ENCODE measurements at places on chromosomes 16 and 17.

- H3K36me3 ChIP-seq, result no peaks in the 10 kb centered on the region
- H3K4me1 ChIP-seq, result peaks cover 21% of the 10 kb centered on the region
- H3K27ac ChIP-seq, result no peak overlapping the region
- H3K4me3 ChIP-seq, result no peak overlapping the region
Measured at GRCh38 chr17:1730326-1731193, 6.1 kb downstream of the WDR81 start.

DNA sequence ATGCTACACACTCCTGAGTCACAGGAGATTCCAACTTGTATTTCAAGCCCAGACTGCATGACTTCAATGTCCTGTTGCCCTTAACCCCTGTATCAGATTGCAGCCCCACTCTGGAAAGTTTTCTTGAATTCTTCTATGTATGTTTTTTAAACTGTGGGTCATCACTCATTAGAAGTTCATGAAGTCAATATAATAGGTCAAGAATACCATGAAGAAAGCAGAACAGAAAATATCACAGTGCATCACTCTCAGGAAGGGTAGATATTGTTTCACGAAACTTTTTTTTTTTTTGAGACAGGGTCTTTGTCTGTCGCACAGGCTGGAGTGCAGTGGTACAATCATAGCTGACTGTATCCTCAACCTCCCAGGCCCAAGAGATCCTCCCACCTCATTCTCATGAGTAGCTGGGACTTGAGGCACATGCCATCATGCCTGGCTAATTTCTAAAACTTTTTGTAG is 20.5 kb downstream of the PRKCB start:
- no peak overlapping the region for H3K4me3 ChIP-seq
- no peaks in the 10 kb centered on the region for H3K27me3 ChIP-seq
- no peak for DNase-seq
- peaks cover 41% of the 10 kb centered on the region for H3K36me3 ChIP-seq

DNA sequence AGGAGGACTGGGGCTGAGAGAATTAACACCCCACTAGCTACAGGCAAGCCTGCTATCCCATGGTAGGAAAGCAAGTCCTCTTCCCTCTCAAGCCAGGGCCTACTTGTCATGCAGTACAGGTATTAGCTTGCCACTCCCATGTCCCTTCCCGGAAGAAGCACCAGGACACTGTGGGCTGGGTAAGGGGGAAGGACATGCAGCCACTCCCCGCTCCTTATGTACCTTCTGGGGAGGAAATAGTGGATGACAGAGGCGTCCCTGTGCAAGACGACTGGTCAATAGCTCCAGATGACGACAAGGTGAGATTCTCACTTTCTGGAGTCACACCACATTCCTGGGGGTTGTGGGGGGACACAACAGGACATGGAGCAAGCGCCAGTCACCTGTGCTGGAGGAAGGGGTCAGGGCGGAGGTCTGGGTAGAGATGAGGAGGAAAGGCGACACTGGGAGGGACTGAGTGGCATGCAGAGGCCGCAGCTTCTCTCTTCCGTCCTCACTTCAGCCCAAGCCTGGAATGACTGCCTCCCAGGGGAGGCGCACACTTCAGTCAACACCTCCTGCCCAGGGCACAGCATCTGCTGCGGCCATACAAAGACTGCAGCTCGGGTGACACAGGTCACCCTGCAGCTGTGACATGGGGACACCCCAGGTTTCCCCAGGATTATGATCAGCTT is 15.1 kb upstream of the FOXJ1 start:
- H3K27me3 ChIP-seq, result no peaks in the 10 kb centered on the region
- no peak overlapping the region for H3K4me3 ChIP-seq
- no peaks in the 10 kb centered on the region for H3K36me3 ChIP-seq
- H3K4me1 ChIP-seq, result no peaks in the 10 kb centered on the region

DNA sequence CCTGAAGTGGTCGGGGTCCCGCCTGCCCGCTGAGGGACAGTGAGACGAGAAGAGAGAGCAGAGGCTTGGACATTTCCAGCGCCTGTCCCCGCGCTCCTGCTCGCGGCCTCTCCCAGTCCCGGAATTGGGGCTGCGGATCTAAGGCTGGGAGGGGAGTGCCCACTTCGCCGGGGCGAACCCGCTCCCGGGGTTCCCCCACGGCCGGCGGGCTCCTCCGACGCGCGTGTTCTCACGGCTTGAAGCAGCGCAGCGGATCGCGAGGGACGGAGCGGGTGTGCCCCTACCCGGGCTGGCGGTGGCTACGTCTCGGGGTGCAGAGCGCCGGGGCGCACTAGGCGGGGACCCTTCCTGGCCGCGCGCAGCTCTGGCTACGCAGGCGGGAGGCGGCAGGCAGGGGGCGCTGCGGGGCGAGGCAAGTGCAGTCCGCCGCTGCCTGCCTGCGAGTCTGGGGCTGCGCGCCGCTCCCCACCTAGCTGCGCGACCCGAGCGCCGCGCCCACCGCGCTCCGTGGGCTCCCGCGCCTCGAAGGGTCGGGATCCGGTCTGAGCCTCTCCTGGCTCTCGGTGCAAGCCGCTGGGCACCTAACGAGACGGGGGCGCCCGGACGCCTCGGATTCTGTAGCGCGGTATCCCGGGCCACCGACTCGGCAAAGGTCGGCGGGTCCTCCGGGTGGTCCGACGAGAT is 1.2 kb downstream of the NGFR start:
- H3K4me1 ChIP-seq, result peaks cover 14% of the 10 kb centered on the region
- H3K4me3 ChIP-seq, result peak overlapping the region; percentile 80
- DNase-seq, result peak; percentile 84
- no peaks in the 10 kb centered on the region for H3K36me3 ChIP-seq

- no peak for DNase-seq
- H3K4me1 ChIP-seq, result peaks cover 7% of the 10 kb centered on the region
- no peak overlapping the region for H3K27ac ChIP-seq
- H3K36me3 ChIP-seq, result no peaks in the 10 kb centered on the region
- H3K27me3 ChIP-seq, result no peaks in the 10 kb centered on the region
- H3K4me3 ChIP-seq, result no peak overlapping the region
Measured at GRCh38 chr16:19073344-19073743, 5.9 kb downstream of the COQ7 start.

DNA sequence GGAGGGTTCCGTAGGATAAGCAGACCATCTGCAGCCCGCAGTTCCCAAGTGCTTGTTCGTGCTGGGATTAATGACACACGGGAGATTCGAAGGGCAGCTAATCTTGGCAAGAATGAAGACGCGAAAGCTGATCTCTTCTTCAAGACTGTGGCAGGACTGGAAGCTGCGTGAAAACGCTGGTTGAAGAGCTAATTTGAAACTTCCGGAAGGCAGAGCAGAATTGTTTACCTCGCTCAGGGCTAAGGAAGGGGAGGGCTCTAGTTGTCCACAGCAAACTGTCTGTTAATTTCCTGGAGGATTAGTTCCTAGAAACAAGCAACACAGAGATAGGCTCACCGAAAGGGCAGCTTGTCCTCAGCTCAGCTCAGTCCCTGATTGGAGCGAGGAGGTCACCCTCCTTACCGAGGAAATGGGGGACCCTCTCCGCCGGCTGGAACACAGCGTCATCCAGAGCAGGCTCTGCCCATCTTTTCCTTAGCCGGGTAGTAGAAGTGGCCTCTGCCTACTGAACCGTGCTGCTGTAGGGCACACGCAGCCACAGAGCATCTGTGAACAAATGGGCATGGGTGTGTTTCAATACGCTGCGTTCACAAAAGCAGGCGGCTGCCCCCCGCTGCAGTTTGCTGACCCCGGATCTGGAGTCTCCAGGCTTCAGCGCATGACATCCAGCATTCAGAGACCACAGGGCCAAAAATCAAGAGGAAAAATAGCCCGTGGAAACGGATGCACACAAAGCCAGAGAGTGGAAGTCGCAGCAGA is 16.7 kb upstream of the BAIAP2 start:
- H3K27me3 ChIP-seq, result no peaks in the 10 kb centered on the region
- peaks cover 31% of the 10 kb centered on the region for H3K4me1 ChIP-seq
- peak overlapping the region; percentile 90 for H3K27ac ChIP-seq
- peak overlapping the region; percentile 86 for H3K4me3 ChIP-seq
- H3K36me3 ChIP-seq, result peaks cover 6% of the 10 kb centered on the region
- DNase-seq, result peak; percentile 61

DNA sequence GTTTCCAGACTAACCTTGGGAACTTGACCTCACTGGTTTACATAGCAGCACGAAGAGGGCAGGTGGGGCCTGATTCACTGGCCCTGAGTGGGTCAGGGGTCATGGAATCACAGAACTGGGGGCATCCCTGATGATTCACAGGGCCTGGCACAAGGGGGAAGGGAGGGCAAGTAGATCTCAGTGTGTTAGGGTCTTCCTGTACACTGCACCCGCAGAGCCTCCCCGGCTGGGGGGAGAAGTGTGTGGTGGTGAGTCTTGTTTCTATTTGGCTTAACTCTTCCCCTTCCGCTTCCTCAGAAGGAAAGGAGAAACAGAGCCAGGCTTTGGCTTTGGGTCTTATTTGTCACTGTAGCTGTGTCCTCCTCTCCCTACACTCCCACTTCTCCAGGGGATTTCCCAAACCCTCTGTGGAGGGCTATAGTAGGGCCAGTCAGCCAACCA is 3.7 kb downstream of the STARD3 start:
- DNase-seq, result no peak
- peaks cover 4% of the 10 kb centered on the region for H3K36me3 ChIP-seq
- H3K27ac ChIP-seq, result no peak overlapping the region
- H3K27me3 ChIP-seq, result no peaks in the 10 kb centered on the region

DNA sequence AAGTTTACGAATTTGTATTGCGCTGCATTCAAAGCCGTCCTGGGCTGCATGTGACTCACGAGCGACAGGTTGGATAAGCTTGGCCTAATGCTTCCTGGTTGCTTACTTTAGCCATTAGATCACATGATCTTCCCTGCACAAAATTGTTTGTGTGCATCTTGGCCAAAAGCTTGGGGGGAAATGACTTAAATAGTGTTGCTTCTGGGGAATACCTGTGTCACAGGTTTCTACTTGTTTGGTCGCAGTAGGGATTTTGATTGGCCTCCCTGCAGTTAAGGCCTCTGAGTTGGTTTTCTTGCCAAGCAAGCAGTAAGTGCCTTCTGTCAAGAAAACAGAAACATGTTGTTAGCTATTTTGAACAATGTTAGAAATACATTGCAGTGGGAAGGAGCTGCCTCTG is 39.6 kb upstream of the DUSP14 start:
- no peak overlapping the region for H3K27ac ChIP-seq
- no peaks in the 10 kb centered on the region for H3K4me1 ChIP-seq
- peaks cover 10% of the 10 kb centered on the region for H3K36me3 ChIP-seq

GRCh38 chr16:11133344-11133943 is 122.6 kb downstream of the SOCS1 start:
- no peaks in the 10 kb centered on the region for H3K27me3 ChIP-seq
- no peaks in the 10 kb centered on the region for H3K36me3 ChIP-seq
- no peak for DNase-seq
- no peak overlapping the region for H3K4me3 ChIP-seq
- peaks cover 58% of the 10 kb centered on the region for H3K4me1 ChIP-seq
- peak overlapping the region; percentile 71 for H3K27ac ChIP-seq

DNA sequence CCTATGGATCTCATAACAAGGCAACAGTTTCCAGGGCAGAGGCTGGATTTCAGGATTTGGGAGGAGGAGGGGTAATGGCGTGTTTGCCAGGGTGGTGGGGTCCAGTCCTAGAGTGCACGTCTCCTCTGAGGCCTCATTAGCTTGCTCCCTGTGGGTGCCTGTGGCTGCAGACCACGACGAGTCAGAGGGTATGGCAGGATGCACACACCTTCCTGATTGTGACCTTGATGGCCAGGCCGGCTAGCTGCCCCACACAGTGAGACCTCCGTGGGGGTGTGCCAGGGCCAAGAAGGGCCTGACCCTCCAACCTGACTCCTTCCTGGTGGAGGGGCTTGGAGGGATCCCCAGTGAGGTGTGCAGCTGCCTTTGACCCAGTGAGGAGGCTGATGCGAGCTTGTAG is 4.0 kb upstream of the SMTNL2 start:
- no peaks in the 10 kb centered on the region for H3K36me3 ChIP-seq
- no peak overlapping the region for H3K4me3 ChIP-seq
- no peak overlapping the region for H3K27ac ChIP-seq
- H3K4me1 ChIP-seq, result peaks cover 6% of the 10 kb centered on the region
- DNase-seq, result no peak

DNA sequence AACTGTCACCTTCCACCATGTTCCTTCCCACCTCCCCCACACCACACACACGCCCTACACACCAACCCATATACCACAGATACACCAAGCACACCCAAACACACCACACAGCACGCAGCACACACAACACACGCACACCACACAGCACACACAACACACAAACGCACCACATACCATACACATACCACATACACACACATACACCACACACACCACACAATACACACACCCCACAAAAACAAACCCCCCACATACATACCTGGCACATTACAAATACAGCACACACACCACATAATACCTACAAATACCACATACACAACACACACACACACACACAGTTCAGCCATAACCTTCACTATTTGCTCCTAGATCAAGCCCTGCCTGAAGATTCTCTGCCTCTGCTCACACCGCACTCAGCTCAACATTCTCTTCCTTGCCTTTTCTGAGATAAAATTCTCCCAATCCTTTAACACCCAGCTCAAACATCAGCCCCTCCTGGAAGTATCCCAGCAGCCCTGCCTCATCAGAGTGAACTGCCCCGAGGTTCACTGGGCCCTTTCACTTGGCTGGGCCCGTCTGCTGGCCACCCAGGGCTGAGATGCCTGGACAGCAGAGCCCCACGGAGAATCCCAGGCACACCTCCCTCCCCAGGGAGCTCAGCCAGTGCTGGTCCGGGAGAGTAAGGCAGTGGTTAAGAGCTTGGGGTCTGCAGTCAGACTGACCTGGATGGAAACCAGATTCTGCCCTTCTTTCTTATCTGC is 31.9 kb upstream of the CPNE2 start:
- H3K4me1 ChIP-seq, result peaks cover 15% of the 10 kb centered on the region
- H3K27ac ChIP-seq, result peak overlapping the region; percentile 39
- peaks cover 14% of the 10 kb centered on the region for H3K36me3 ChIP-seq

DNA sequence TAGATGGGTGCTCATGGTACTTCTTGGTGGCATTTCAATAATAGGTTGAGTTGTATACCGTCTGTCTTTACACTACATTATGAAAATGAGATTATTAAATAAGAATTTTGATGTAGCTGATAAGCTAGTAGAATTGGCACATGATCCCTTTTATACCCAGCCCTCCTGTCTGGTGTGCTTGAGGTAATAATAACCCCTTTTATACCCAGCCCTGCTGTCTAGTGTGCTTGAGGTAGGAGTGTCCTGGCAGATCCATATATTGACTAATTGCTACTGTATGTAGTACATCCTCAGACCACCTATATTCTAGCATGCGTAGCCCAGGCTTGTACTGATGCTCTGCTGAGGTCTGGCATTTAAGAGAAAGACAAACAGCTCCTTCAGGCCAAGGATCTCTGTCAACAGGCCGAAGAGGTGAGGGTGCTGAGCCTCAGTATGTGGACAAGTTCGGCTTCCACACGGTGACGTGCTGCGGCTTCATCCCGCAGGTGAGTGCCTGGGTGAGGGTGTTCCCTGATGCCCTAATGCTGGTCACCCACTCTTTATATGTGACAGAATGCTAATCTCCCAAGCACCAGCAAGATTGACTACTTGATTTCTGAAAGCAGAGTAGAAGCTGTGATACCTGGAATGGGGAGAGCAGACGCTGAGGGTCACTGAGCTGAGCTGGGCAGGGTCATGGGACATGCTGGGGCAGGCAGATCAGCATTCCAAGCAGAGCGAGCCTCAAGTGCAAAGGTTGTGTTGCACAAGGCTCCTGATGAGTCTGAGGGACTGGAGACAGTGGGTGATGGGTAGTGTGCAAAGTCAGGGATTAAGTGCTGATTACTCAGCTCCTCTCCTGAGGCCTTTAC is 5.7 kb downstream of the FN3K start:
- no peaks in the 10 kb centered on the region for H3K4me1 ChIP-seq
- H3K4me3 ChIP-seq, result no peak overlapping the region
- no peaks in the 10 kb centered on the region for H3K27me3 ChIP-seq
- peaks cover 20% of the 10 kb centered on the region for H3K36me3 ChIP-seq
- no peak overlapping the region for H3K27ac ChIP-seq
